ENCODE measurements at places on chromosomes 6 and 20.

DNA sequence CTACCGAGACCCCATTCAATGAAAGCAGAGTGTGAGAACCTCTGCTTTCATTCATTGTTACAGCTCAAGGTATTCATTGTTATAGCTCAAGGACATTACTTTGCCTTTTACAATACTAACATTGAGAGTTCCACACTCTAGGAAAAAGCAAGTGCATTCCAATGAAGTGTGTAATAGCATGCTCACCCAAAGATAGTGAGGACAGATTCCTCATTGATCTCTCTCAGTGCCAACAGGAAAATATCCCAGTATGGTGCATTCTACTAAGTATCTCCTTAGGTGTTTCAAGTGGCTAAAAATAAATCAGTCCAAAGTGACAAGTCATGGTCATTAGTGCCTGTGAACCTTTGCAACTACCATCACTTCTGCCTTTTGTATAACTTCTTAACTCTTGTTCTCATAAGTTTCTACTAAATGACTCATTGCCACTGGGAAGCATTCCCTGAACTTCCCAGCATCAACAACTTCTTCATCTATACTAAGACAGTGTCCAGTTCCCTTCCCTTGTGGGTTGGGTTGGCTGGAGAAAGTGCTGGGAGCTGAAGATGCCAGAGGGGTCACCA is 140.7 kb upstream of the STXBP5 start:
- no peak for DNase-seq

DNA sequence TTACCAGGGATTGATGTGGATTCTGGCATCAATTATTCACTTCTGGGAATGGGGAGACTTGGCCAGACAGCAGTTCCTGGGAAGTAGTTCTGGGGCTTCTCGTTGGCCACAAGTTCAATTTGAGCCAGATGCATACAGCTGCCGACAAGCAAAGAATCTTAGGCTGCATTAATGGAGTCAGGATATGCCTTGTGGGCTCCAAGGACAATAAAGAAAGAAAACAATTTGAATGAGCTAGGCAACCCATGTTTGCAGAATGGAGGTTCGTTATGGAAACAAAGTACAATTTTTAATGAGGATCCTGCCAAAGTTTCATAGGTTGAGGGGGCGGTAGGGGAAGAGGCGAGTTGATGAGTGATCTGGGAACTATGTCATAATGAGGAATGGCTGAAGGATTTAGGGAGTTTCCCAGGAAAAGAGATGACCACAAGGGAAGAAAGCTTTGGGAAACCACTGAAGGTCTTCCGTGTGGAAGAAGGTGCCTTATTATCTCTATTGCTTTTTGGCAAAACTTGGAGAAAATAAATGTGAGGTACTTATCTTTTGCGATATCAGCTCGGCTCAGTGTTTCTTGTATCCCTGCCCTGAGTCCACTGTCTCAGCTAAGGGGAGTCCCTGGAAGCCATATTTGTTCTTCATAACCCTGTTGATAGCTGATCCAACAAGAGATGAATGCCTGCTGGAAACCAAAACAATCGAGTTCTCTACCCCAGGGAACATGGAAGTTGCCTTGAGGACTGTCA is 181.0 kb upstream of the ZNF217 start:
- no peak for DNase-seq

DNA sequence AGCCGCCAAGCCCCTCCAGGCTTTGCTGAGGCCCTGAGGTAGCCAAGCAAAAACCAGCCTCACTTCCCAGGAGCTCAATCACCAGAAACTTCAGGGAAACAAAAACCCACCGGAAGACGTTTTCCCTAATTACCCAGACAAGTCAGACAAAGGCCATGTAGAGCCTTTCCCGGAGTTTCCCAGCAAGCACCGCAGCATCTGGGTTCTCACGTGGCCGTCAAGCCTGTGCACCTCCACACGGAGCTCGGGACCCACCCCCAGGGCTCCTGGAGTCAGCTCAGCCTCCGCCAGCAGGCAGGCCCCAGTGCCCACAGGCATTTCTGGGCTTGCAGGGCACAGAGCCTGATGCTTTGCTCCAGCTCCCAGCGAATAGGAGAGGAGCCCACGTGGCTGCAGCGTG is 10.1 kb upstream of the MRGBP start:
- DNase-seq, result no peak

GRCh38 chr6:167404385-167405049 is 79.6 kb downstream of the TTLL2 start:
- no peak for DNase-seq

DNA sequence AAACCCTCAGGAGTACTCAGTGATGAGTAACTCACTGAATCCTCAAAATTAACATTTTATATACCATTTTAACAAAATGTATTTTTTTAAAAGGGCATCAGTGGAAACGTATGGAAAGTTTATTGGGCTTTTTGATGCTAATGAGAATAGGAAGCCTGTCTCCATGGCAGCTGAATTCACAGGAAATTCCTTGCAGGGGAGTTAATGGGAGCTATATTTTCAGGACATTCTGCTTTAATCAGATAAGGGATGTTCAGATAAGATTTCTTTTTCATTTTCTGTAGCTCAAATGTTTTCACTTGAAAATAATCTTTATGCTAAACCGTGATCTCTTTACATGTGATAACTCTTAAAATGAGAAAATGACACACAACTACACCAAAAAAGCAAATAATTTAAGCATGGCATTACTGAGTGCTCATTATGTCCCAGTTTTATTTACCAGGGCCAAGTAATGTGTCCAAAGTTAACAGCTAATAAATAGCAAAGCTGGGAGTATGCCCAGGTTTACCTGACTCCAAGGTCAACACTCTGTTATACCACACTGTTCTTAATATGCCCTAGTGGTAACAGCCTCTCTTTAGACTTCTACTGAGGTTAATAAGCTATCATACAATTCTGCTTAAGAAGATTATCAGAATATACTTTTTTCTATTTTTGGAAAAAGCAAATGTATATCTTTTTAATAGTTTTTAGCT is 348.1 kb downstream of the GRIK2 start:
- no peak for DNase-seq

GRCh38 chr6:33192671-33193602 is 670 bp upstream of the COL11A2 start:
- DNase-seq, result no peak

- no peak for DNase-seq
Measured at GRCh38 chr6:43880236-43881137, 110.5 kb downstream of the VEGFA start.

GRCh38 chr20:1946442-1946761 is 47.5 kb downstream of the PDYN start:
- DNase-seq, result no peak

- DNase-seq, result no peak
Measured at GRCh38 chr20:23520185-23520584, 29.3 kb downstream of the CST8 start.

GRCh38 chr20:54276577-54277169 is 68.8 kb downstream of the PFDN4 start:
- DNase-seq, result no peak

GRCh38 chr20:17849901-17850683 is 118.5 kb downstream of the SNX5 start:
- no peak for DNase-seq

- no peak for DNase-seq
Measured at GRCh38 chr6:35500782-35501181, 3.9 kb upstream of the TEAD3 start.

GRCh38 chr20:35432430-35432735 is 5.6 kb downstream of the GDF5 start:
- no peak for DNase-seq

- DNase-seq, result no peak
Measured at GRCh38 chr6:146915671-146916127, 288.5 kb upstream of the STXBP5 start.

- DNase-seq, result peak; percentile 5
Measured at GRCh38 chr20:39800111-39800510, 838.0 kb downstream of the DHX35 start.

GRCh38 chr20:51423290-51423667 is 119.2 kb downstream of the NFATC2 start:
- DNase-seq, result no peak

- no peak for DNase-seq
Measured at GRCh38 chr6:137036566-137037300, 8.0 kb downstream of the IL20RA start.

DNA sequence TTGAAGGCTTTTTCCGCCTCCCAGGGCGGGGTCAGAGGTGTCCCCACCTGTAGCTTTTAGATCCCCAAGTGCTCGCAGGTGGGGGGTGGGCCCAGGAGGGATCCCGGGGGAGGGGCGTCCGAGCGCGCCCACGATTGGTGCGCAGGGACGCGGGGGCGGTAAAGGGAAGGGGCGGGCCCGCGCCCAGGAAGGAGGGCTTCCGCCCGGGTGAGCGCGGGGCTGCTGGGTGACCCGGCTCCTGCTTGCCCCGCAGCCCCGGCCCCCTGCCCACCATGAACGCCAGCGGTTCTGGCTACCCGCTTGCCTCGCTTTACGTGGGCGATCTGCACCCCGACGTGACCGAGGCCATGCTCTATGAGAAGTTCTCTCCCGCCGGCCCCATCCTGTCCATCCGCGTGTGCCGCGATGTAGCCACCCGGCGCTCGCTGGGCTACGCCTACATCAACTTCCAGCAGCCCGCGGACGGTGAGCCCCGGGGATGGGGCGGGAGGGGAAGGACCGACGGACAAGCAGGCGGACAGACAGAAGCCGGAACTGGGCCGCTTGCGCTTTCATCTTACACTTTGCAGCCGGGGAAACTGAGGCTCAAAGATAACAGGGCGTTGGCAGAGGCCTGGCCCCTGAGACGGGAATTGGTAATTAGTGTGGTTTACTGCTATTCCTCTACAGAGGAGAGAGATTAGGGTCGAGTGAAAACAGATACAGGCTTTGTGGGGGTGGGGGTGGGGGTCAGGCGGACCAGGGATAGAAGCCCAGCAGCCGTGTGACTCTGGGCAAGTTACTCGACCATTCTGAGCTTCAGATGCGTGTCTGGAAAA is at the start of gene PABPC1L:
PABPC1L (plus strand) TSS at position 189 of the 818 bp plus-strand sequence; CDS start at position 273, 84 bp downstream.
- DNase-seq, result peak; percentile 83

- DNase-seq, result no peak
Measured at GRCh38 chr6:54737247-54737646, 109.3 kb upstream of the FAM83B start.

DNA sequence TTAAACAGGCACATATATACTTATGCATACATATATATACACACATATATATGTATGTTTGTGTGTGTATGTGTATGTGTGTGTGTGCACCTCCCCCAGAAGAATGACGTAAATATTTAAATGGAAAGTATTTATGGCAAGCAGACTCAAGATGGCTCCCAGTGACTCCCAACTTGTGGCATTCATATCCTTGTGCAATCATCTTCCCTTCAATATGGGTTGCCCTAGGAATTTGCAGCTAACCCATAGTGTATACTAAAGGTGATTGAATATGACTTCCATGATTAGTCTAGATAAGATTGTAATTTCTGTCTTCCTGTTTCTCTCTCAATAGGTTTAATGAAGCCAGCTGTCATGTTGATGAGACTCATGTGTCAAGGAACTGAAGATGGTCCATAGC is 127.6 kb downstream of the TRDN start:
- DNase-seq, result no peak

DNA sequence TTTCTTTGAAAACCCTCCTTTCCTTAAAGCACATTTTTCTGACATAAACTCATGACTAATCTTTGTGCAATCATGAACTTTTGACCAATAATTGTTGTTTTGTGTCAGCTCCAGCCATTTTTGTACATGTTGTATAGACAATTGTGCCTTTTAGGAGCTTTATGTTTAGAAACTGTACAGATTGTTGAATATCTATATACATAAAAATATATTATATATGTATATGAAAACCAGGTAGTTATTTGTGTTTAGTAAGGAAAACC is 125.7 kb upstream of the EDN1 start:
- DNase-seq, result no peak

- DNase-seq, result no peak
Measured at GRCh38 chr6:128097009-128097408, 196.2 kb upstream of the THEMIS start.

GRCh38 chr6:12263403-12263802 is 26.8 kb upstream of the EDN1 start:
- no peak for DNase-seq

DNA sequence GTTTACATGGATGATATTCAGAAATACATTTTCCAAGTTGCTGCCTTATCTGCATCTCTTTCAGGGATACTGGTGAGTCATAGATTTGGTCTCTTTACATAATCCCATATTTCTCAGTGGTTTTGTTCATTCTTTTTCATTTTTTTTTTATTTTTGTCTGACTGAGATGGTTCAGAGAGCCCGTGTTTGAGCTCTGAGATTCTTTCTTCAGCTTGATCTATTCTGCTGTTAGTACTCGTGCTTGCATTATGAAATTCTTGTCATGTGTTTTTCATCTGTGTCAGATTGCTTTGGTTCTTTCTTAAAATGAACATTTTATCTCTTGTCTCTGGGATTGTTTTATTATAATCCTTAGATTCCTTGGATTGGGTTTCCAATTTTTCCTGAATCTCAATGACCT is 317.3 kb downstream of the DOK5 start:
- DNase-seq, result no peak

- no peak for DNase-seq
Measured at GRCh38 chr6:138450445-138450844, 46.4 kb downstream of the HEBP2 start.

- DNase-seq, result no peak
Measured at GRCh38 chr20:19808498-19808897, 50.4 kb downstream of the RIN2 start.

- DNase-seq, result no peak
Measured at GRCh38 chr6:37689381-37689780, 8.3 kb downstream of the MDGA1 start.

- DNase-seq, result no peak
Measured at GRCh38 chr6:79813854-79814709, 133.3 kb downstream of the ELOVL4 start.

DNA sequence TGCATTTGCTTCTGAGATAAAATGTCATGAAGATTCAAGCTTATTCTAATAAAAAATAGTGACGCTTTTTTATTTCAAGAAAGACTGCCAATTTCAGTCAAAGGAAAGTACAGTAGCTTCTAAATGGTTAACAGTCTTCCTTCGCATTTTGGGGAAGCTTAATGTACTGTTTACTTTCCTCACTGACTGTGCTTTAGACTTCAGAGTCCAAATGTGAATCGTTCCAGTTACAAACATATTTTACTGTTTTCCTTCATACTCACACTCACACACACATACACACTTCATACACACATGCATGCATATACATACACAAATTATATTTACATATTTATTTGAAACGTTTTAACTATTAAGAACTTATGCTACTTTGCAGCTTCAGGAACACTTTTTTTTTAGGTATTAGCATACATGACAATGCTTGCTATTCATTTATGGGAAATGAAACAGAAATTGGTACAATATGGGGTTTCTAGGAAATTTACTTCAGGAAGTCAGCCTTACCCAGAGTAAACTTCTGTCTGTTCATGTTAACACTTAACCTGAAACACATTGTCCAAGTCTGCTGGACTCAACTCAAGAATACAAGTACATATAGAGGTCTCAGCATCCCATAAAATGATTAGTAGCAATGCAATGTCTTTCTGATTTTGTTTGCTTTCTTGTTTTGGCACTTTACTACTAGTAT is 145.4 kb downstream of the RPS12 start:
- no peak for DNase-seq

GRCh38 chr6:39416728-39417127 is 94.2 kb upstream of the KCNK16 start:
- no peak for DNase-seq

- no peak for DNase-seq
Measured at GRCh38 chr6:85078058-85078457, 313.7 kb upstream of the TBX18 start.

Data from GM12892 (cell line).